Stimulated activated CD4-positive, alpha-beta T cell treated with anti-CD3 and anti-CD28 coated beads, Interleukin-1b, Interleukin-23, amount 100 ng/mL, for 24 hours (primary cell): ENCODE measurements at places on chromosomes 2 and 18.

- no peak for DNase-seq
Observed at GRCh38 chr2:24304098-24304497, 56.2 kb downstream of the ITSN2 start.

GRCh38 chr18:66078925-66079800 lies 328.4 kb downstream of the CDH7 start:
- DNase-seq: no peak

DNA sequence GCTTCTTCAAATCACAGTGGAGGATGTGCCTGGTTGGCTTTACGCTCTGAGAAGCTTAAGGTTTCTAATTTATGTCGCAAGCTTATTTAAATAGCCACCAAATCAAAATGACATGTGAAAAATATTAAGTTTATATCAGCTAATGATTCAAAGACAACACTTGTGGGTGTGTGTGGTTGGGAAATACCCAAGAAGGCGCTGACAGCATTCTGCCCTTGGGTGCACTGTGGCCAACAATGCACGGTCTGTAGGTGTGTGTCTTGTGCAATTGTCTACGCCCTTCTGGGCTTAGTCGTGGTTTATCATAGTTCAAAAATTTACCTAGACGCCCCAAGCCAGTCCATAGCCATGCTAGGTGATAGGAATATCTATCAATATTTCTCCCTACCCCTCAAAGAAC lies 60.9 kb downstream of the KCTD1 start:
- no peak for DNase-seq

GRCh38 chr2:10297959-10298531 lies 4.7 kb upstream of the HPCAL1 start:
- DNase-seq: no peak

DNA sequence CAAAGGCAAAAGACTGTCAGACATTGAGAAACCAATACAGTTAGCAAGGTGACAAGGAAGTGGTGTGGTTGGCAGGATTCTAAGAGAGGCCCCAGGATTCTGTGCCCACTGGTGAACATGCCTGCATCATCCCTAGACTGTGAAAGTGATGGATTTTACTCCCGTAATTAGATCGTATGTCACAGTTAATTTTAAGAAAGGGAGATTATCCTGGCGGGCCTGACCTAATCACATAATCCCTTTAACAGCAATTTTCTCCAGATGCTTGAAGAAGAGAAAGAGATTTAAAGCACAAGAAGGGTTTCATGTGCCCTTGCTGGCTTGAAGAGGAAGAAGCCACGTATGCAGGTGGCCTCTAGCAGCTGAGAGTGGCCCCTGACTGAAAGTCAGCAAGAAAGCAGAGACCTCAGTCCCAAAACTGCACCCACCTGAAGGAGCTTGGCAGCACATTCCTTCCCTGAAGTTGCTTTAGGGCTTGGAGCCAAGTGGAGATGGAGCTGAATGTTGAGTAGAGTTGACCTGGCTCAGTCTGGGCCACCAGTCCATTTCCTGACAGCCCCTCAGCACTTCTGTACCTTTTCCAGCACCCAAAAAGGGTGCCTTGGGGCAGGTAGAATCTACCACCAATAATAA lies 49.1 kb downstream of the GTF3C3 start:
- no peak for DNase-seq
